SW480 (cell line): ENCODE measurements at places on chromosomes 5 and 9.

- no peak for DNase-seq
Measured at GRCh38 chr5:17325770-17326599, 108.6 kb downstream of the BASP1 start.

GRCh38 chr5:57432876-57433275 lies 49.7 kb downstream of the ACTBL2 start:
- DNase-seq: peak; percentile 5

DNA sequence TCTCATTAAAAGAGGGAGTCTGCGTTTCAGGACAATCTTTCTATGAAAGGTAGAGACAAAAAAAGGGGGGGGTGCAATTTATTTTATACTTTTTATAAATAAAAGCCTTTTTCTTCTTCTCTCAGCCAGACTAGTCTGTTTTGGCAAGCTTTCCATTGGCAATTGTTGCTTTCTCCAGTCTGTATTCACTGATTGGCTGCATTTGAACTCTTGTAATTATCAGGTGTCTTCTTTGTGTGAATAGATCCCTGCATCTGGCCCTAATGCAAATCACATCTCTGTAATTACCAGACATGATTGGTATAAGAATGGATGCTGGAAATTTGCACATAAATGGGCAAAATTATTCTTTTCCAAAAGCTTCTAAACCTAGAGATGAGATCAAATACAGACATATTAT lies 7.6 kb upstream of the EQTN start:
- DNase-seq: no peak

DNA sequence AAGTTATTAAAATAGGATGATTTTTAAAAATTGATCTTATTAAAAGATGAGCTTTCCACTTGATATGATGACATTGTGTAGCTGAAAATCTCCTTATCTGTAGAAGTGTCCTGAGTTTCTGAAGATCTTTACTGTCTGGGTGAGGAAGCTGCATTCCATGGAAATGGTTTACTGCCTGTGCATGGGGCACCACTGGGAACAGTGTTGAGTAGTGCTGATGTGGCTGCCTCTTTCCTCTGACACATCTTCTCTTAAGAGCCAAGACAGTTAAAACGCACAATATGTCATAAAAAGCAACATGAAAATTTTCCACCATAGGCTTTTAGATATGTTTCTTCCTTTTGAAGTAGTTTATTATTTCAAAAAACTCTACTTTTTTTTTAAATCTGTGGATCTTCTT lies 24.6 kb downstream of the SECISBP2 start:
- DNase-seq: no peak

- no peak for DNase-seq
Measured at GRCh38 chr9:84849049-84849448, 179.5 kb downstream of the NTRK2 start.

DNA sequence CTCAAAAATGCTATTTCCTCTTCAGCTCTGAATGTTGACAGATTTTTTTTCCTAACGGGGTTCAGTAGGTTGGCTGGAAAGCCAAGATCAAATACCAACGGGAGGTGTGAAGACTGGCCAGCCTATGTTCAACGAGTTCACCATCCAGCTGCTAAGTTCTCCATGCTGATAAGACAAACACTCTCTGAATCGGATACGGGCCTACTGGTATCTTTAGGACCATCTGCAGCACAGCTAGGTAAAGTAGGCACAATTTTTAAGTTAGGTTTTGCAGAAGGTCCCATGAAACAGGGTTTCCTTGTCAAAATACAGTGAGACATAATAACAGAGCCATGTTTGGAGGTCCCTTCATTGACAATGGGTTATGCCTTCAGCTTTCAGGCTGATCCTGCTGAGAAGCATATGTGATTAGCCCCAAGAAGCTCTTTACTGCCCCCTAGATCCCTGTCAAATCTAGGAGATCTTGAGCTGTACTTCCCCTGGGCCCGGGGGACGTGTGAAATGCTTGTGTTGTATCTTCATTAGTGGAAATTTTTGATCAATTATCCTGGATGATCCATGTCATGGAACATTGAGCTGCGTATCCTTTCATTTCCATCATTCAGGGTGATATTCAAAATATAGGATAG lies 60.6 kb downstream of the PGM5 start:
- DNase-seq: peak; percentile 4

- DNase-seq: peak; percentile 56
Measured at GRCh38 chr9:113154471-113154870, 3.7 kb downstream of the SLC31A2 start.

GRCh38 chr5:141826674-141827073 lies 51.5 kb downstream of the PCDH1 start:
- DNase-seq: no peak

DNA sequence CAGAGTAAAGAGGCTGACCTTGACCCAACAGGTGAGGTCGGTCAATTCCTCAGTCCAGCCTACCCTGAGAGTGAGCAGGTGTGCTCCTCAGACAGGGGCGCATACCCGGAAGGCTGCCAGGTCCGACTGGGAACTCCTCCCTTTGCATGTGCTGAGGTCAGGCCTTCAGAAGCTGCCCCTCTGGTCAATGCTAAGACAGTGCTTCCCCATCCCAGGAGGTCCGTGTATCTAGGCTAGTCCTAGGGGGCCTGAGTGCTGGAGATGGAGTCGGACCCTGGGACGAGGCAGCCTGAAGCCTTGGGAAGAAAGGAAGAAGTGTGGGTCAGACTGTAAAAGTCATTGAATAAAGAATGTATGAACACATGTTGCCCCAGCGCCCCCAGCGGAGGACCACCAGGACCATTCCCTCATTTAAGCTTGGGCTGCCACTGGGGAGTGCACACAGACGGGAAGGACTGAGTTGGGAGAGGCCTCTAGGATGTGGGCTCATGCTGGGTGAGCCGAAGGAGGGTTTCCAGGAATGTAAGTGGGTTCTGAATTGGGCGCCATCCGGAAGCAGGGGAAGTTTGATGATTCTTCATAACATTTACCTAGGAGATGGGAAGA lies 41.0 kb upstream of the GFPT2 start:
- DNase-seq: no peak
